ENCODE measurements at places on chromosomes 12 and 14.

DNA sequence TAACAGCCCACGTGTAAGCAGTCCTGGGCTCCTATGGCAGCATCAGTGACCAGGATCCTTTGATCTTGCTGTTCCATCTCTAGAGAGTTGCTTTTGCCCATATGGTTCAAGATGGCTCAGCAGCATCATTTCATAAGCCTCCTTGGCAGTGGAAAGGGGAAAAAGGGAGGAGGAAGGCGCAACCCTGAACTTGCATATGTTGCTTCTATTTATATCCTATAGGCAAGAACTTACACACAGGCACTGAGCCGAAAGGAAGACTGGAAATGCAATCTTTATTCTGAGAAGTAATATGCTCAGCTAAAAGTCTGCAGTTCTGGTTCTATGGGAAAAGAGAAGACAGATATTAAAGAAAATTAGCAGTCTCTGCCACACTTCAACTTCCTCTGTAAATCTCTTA, 167.7 kb upstream of the PLXNC1 start:
- no peak for DNase-seq

- DNase-seq = no peak
These were observed 25.9 kb downstream of the UBE2N start for GRCh38 chr12:93415723-93416464.

- DNase-seq = no peak
These were observed 24.4 kb downstream of the BRI3BP start for GRCh38 chr12:125017801-125018200.

DNA sequence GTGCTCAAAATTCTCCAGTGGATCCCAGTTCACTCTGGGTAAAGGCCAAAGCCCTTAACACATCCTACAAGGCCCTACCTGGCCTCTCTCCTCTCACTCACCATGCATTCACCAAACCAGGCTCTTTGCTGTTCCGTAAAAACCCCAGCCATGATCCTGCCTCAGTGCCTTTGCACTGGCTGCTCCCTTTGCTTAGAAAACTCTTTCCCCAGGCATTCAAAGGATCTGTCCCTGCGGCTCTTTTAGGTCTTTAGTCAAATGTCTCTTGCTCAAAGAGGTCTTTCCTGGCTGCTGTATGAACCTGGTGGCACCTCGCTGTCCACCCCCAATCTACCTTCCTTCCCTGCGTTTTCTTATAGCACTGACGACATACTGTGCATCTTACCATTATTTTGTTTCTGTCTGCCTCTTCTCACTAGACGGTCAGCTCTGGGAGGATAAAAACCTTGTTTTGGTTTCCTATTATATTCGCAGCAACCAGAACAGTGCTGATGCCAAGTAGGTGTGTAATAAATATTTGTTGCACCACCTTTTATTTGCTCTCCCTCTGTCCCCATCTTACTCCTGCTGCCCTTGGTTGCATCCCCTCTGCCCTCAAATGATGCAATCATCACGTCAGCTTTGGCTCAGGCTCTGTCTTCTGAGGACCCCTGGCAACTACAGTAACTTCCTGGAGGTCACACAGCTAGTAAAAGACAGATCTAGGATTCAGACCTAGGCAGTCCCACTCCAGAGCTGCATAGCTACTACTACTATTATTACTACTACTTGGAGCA, 23.8 kb upstream of the DICER1 start:
- no peak for DNase-seq

DNA sequence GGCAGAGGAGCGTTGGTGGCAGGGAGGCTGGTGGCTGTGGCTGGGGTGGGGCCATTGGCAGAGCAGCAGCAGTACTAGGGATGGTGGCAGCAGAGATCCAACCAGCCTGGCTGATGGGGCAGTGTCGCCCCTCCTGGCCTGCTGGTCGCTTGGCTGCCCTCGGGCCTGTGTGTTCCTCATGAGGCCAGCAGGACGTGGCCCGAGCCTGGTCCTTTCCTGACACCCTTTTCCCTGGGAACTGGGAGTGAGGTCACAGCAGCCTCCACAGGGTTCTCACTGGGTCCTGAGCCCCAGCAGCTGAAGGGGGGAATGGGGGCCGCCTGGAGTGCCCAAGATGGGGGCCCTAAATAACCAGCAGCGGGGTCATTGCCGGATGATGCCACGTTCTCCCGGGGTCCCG, 46.1 kb downstream of the KIF26A start:
- no peak for DNase-seq

GRCh38 chr14:30034152-30034551, 106.5 kb upstream of the PRKD1 start:
- DNase-seq = no peak

DNA sequence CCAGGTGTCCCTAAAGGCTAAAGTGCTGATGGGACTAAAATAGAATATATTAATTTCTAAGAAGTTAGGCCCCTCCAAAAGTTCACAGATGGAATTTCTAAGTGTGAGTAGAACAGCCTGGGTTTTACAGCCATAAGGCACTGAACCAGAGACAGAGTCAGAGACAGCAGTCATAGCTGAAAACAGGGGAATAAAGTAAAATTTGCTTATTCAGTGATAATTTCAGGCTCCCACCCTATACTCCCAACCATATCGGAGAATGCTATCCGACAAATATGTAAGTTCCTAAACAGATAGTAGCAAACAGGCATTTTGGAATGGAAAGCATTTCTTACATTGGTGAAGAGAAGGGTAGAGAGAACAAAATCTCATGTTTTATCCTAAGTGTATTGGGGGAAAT, 45.3 kb downstream of the NAA25 start:
- DNase-seq = no peak

DNA sequence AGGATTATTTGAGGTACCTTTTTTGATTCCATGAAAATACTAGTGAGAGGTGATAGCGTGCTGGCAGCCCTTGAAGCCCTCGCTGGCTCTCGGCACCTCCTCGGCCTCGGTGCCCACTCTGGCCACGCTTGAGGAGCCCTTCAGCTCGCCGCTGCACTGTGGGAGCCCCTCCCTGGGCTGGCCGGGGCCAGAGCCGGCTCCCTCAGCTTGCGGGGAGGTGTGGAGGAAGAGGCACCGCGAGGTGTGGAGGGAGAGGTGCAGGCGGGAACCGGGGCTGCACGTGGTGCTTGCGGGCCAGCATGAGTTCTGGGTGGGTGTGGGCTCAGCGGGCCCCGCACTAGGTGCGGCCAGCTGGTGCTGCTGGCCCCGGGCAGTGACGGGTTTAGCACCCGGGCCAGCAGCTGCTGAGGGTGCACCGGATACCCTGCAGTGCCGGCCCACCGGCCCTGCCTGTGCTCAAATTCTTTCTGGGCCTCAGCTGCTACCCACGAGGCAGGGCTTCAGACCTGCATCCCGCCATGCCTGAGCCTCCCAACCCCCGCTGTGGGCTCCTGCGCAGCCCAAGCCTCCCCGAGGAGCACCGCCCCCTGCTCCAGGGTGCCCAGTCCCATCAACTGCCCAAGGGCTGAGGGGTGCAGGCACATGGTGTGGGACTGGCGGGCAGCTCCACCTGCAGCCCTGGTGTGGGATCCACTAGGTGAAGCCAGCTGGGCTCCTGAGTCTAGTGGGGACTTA, 7.4 kb downstream of the MOK start:
- no peak for DNase-seq
